Right ventricle myocardium superior (tissue), 1 donor: ENCODE measurements at places on chromosomes 6 and 20.

- no peak for DNase-seq
Measured at GRCh38 chr6:53983301-53983700, 127.9 kb upstream of the MLIP start.

- no peak for DNase-seq
Measured at GRCh38 chr6:103047567-103047966, 1654.1 kb downstream of the GRIK2 start.

- DNase-seq = no peak
Measured at GRCh38 chr20:44011251-44011940, 96.7 kb downstream of the TOX2 start.

DNA sequence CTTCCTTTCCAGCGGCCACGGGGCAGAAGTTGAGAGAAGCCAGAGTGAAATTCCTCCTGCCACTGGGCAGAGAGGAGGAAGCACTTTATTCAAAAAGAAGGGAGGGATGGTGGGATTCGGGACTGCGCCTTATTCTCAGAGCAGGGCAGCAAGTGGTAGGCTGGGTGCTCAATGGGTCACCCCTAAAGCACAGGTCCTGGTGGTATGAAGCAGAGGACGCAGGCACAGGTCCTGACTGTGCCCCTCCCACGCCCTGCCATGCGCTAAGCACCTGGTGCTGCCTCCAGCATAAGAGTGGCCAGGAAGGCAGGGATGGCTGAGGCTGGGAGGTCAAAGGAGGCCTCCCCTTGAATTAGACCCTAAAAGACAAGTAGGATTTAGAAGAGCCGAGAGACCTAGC lies 4.9 kb upstream of the GRM4 start:
- no peak for DNase-seq

- DNase-seq = no peak
Measured at GRCh38 chr6:25157183-25157582, 122.0 kb upstream of the CARMIL1 start.

- DNase-seq = no peak
Measured at GRCh38 chr6:169752074-169752623, 727 bp downstream of the ERMARD start.

DNA sequence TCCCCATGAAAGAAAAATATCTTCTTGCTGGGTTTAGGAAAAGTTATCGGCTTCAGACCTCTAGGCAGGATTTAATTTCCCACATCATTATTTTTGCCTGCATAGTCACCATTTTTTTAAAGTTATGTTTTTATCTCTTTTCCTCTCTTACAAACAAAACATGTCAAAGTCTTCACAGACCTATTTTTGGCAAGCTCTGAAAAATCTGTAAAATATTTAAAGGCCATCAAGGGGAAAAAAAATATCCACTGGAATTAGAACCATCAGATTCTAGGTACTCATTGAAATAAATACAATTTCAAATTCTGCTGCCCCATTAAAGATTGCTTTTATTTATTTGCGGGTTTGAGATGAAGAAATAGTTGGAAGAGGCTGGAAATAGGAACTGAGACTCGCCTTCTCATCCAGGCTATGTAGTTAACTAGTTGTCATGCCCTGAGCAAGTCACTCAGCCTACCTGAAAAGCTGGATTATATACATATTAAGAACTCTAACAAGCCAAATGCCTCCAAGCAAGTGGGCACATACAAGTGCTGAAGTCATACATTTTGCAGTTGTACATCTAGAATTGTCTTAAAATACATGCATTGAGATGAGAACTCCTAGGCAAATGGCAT lies 101.7 kb upstream of the SASH1 start:
- no peak for DNase-seq

GRCh38 chr6:149864578-149865535 lies 698 bp upstream of the LRP11 start:
- DNase-seq = no peak

- DNase-seq = no peak
Measured at GRCh38 chr6:88263591-88263990, 97.4 kb upstream of the CNR1 start.

GRCh38 chr6:145045582-145045981 lies 689.7 kb downstream of the EPM2A start:
- no peak for DNase-seq

GRCh38 chr6:81999270-81999669 lies 246.8 kb upstream of the TENT5A start:
- DNase-seq = no peak

DNA sequence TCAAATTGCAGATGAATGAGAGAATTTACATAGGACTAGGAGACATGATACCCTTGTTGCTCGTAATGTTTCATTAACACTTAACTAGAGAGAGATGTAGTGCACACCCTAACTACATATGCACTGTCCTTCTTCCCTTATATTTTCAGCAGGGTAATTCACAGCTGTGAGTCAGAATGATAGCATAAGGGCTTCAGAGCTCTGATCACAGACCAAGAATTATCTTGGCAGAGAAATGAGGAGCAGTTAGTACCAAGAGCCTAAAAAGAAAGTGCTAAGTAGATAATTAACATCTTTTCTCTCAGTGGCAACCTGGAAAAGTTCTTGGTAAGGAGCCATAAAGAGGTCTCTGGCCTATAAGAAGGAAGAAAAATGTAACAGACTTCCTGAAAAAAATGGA lies 35.8 kb downstream of the GRIK2 start:
- DNase-seq = no peak

DNA sequence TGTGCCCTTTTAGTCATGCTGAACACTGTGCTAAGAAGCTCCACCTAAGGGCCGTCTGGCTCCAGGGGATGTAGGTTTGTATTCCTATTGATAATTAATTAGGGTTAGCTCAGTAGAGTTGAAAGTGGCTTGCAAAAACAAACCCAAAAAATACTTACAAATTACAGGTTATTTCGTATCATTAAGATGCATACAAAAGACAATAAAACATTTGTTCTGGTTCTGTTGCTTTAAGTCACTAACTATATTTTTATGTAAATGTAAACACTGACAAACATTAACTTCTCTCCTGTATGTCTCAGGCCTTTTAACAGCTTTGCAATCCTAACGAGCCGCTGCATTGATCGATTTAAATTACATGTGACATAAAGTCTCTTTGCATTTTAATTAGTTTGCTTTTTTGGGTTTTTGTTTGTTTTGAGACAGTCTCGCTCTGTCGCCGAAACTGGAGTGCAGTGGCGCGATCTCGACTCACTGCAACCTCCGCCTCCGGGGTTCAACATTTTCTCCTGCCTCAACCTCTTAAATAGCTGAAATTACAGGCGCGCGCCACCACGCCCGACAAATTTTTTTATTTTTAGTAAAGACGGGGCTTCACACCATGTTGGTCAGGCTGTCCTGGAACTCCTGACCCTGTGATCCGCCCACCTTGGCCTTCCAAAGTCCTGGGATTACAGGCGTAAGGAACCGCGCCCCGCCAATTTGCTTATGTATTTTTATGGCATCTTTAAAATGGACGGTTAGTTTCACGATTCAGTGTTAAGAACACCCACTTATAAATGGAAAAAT lies 110.9 kb downstream of the HFE start:
- no peak for DNase-seq

DNA sequence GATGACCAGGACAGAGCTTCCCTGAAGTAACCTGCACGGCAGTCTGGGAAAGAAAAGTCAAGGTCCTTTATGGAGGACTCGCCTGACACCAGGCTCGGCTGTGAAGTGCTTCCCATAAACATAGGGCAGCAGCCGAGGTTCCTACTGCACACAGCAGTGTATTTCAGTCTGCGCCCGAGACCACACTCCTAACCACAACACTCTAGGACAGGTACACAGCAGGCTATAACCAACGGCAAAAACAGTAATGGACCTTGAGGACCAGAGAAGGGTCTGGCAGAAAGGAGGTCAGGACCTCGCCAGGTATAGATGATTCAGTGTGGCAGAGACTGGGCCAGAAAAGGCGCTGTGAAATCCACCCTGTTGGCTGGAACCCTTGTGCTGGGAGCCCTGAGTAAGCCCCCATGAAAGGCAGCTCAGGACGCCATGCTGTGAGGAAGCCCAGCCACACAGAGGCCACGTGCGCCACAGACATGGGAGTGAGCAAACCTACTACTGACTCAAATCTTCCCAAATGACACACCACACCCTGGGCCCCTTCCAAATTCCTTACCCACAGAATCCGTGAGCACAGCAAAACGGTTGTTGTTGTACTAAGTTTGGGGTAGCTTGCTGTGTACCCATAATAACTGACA lies 129.6 kb upstream of the CST7 start:
- no peak for DNase-seq

DNA sequence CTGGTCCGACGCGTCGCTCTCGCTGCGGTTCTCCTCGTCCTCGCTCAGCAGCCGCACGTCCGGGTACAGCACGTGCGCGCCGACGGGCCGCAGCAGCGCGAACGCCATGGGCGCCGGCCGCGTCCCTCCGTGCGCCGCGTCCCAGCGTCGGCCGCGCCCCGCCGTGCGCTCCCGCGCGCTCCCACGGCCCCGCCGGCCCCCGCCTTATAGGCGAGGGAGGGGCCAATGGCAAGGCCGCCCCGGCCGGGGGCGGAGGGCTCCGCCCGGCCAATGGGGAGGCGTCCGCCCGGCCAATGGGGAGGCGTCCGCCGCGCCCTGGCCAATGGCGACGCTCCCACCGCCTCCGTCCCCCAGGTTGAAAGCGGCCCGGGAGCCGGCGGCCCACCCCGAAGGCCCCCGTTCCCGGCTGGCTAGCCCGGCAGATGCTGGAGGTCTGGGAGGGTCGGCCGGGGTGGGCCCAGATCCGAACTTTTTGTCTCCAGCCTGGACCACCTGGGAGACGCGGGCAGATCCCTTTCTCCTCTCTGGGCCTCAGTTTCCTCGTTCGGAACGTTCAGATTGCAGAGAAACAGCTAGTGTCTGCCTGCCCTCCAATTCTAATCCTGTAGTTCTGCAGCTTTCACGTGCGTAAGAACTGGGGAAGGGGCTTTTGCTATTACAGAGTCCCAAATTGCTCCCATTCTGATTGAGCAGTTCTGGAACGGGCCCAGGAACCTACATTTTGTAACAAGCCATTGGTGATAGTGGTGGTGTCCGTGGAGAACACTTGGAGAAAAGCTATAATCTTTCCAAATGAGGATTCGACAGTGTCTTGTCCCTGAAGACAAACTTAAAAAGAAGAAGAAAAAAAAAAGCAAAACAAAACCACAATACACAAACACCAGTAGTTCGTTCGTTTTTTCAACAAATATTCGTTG lies at the start of gene TCF15:
TSS of gene TCF15 (minus strand) at position 180 of the 917 bp plus-strand sequence. CDS start at position 108, 72 bp downstream.
- peak; percentile 75 for DNase-seq

GRCh38 chr6:4774715-4775493 lies 1.3 kb upstream of the CDYL start:
- peak; percentile 62 for DNase-seq

DNA sequence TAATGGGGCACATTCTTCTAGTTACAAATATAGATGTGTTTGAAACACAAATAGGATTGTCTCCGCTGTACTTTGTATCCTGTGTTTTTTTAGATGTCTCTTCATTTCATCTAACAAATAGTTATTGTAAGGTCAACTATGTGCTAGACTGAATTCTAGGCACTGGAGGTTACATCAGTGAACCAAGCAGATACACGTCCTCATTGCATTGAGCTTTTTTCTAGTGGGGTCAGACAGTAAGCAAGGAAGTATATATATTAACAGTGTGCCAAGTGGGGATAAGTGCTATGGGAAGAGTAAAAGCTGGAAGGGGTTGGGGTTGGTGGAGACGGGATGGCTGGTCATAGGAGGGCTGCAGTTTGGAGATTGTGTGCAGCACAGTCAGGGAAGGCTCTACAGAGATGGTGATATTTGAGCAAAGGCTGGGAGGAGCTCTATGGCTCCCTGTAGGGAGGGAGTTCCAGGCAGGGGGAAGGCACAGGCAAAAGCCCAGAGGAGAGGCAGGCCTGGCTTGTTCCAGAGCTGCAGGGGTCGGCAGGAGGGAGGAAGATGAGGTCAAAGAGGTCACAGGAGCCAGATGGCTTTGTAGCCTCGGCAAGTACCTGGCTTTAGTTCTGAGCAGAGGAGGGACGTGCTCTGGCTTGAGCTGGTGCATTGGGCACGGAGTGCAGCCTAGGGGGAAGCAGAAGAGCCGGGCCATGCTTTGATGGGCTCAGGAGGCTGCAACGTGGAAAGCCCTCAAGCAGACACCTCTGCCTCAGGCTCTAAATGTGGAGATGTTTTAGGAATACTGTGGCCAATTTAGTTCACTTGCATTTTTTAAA lies 152.3 kb downstream of the ZDHHC14 start:
- no peak for DNase-seq

DNA sequence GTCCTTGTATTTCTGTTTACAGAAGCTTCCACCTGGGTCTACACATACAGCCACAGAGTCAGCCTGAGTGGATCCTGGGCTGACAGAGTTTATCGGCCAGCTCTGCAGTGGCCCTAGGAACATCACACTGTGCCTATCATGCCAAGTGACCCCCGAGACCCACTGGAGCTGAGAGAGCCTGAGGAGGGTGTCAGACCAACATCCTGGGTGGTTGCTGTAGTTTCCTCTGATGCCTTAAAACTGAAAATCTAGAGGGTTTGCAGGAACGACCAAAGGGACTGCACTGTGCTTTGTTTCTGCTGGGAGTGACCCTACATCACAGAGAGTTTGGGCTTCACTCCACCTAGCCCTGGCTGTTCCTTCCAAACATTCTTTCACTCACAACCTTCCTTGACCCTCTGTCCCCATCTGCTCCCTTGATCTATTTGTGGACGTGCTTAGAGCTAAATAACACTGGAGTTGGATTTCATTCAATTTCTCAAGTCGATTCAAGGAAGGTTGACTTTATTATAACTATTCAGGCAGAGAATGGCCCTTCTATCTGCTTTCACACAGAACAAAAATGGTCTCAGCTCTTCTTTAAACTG lies 18.1 kb downstream of the MYLK4 start:
- no peak for DNase-seq

GRCh38 chr20:36925234-36925633 lies 26.3 kb downstream of the SAMHD1 start:
- no peak for DNase-seq

GRCh38 chr20:11094711-11095110 lies 420.9 kb upstream of the JAG1 start:
- no peak for DNase-seq

DNA sequence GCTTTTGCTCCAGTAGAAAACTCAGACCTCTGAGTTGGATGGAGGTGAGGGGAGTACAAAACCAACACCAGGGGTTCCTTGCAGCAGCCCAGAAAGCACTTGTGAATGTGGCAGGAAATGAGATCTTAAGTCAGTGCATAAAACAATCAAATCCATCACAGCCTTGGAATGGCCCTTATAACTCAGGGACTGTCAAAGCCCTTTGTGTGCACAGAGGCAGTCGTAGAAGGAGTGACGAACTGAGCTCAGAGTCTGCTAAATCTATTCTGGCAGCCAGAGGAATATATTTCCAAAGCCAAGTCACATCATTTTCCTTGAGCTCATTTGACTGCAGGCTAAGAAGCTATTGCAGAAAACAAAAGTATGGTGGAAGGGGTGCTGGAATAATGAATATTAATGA lies 676.6 kb downstream of the DHX35 start:
- no peak for DNase-seq

- peak; percentile 42 for DNase-seq
Measured at GRCh38 chr20:50293284-50294139, 102.9 kb downstream of the CEBPB start.

- DNase-seq = no peak
Measured at GRCh38 chr6:33156561-33156960, 35.7 kb downstream of the COL11A2 start.
